ENCODE measurements at places on chromosomes 5 and 9.
A peak's percentile ranks its signal among the peaks of the same experiment; 100 is the strongest.

- no peak for DNase-seq
Measured at GRCh38 chr5:10585518-10585915, 21.6 kb downstream of the ANKRD33B start.

GRCh38 chr9:10014889-10015288 is 597.9 kb downstream of the PTPRD start:
- DNase-seq: no peak

DNA sequence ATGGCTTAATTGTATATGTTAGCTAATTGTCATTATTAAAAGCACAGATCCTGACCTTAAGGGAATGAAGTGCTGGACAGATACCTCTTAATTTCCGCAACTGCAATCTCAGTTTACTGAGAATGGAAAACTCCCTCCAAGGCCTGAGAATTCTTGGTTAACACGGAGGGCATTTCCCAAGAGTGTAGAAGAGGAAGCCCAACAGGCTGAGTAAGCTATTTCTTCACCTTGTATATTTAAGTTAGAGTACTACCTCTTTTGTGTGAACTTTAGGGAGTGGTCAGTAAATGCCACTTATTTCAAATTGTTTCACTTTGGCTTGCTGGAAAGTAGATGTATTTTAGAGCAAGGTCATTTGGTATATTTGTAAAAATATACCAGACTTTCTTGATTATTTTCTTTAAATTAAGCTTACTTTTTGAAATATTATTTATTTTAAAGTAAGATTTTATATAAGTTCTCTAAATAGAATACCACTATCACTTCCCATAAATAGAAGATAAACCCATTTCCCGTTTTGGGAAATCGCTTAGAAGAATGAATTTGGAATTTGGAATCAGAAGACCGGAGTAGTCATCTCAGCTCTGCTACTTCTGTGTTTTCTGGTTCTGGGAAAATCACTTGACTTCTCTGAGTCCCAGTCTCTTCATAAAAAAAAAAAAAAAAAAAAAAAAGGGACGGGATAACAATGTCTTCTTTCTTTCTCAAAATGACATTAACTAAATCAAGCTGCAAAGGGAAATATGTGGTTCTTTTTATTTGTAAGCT is 26.0 kb upstream of the C9orf72 start:
- no peak for DNase-seq

DNA sequence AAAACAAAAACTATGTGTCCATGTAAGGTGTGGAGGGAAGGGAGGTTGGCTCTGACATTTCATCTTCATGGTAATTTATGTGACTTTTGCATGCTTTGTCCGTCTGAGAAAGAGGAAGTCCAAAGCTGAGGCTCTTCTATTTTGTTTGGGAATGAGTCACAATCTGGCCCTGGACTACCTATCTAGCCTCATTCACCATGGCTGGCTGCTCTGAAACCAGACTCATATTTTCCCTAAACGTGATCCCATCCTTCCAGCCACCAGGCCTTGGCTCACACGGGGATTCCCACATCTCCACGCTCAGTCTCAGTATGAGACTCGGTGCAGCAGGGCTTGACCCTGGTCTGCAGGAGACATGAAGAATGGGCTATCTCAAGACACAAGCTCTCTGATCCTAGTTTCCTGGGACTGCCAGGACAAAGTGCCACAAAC is 672.8 kb downstream of the ACTL7B start:
- no peak for DNase-seq

- peak; percentile 30 for DNase-seq
Measured at GRCh38 chr5:30572279-30572678, 621.2 kb upstream of the CDH6 start.
